ENCODE measurements at places on chromosomes 6 and 20. TPM values are rescaled to one million over a fixed set of nuclear protein-coding genes. Genes with fewer than 3 reads are reported as not detected.

DNA sequence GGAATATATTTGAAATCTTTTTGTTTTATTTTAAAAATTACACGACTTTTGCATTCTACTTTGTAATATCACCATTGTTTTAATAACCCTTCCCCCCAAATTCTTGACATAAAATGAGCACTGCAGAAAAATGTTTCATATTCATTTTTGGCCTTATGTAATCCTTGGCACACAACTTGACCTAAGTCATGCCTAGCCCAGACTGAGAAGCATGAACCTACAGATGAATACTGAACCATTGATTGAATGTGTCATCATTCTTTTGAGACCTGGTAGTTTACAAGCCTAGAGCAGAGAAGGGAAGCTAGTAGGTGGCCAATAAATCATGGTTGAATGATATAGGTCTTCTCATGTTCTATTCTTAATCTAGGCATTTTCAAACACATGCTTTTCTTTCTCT is 89.4 kb upstream of the EDN1 start:
- DNase-seq, result no peak

- DNase-seq, result no peak
Observed at GRCh38 chr6:111662072-111662793, 56.6 kb upstream of the TRAF3IP2 start.

C6orf58 gene
- polyA plus RNA-seq, result 0.77 TPM

VSX1 gene
- polyA plus RNA-seq, result not detected

LY6G6D gene
- 0.47 TPM for polyA plus RNA-seq

TGM2 gene
- polyA plus RNA-seq, result 13.8 TPM
